ENCODE measurements at places on chromosomes 7 and 10.

DNA sequence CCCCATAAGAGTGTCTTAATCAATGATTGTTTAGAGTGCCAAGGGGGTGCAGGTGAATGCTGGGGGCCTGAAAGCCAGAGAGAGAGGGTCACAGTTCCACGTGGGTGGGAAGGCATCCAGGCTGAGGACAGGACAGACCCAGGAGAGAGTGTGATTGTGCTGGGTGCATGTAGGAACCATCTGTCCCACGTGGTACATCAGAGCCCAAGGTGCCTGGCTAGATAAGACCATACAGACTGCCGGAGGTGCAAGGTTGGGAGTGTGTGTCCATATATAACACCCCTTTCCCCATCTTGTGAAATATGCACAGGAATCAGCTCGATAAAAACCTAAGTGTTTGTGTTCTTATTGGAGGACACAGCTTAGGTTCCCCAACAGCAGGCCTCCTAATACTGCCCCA lies 85.5 kb downstream of the WIPF3 start:
- DNase-seq: no peak

- no peak for DNase-seq
Measured at GRCh38 chr10:132583456-132583855, 45.9 kb downstream of the INPP5A start.

DNA sequence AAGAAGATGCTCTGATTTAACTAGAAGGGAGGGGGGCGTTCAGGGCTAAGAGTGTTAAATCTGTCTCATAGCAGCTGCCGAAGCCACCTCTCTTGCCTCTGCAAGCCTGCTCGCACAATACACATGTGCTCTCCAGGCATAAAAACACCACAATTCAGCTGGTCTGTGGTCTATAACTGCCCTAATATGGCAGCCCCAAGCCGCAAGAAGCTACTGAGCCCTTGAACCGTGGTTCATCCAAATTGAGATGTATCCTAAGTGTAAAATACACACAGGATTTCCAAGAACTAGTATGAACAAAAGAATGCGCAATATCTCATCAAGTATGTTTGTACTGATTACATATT lies 70.8 kb upstream of the FGFR2 start:
- no peak for DNase-seq

- DNase-seq: no peak
Measured at GRCh38 chr7:116802144-116802745, 60.1 kb upstream of the CAPZA2 start.

- no peak for DNase-seq
Measured at GRCh38 chr7:94615666-94616065, 40.3 kb downstream of the SGCE start.

- no peak for DNase-seq
Measured at GRCh38 chr7:55120501-55121198, 101.8 kb downstream of the EGFR start.

- no peak for DNase-seq
Measured at GRCh38 chr7:146781352-146782116, 664.9 kb downstream of the CNTNAP2 start.

- no peak for DNase-seq
Measured at GRCh38 chr7:16670731-16671344, 24.9 kb downstream of the BZW2 start.

DNA sequence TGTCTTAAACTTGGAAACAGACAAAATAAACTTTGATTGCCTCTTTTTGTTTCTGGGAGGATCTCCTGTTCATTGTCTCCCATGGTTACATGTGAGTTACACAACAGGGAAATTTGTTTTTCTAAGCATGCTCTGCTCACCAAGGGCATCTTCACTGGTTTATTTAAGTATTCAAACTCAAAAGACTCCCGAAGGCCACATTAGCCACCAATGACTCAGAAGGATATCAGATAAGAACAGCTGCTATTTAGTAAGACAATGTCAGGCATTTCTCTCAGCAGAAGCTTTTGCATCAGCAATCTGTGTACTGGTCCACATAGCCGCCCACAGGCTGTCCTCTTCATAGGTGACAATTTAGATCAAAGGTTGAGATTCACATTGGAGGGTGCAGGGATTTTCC lies 19.3 kb downstream of the OR6B1 start:
- DNase-seq: no peak

DNA sequence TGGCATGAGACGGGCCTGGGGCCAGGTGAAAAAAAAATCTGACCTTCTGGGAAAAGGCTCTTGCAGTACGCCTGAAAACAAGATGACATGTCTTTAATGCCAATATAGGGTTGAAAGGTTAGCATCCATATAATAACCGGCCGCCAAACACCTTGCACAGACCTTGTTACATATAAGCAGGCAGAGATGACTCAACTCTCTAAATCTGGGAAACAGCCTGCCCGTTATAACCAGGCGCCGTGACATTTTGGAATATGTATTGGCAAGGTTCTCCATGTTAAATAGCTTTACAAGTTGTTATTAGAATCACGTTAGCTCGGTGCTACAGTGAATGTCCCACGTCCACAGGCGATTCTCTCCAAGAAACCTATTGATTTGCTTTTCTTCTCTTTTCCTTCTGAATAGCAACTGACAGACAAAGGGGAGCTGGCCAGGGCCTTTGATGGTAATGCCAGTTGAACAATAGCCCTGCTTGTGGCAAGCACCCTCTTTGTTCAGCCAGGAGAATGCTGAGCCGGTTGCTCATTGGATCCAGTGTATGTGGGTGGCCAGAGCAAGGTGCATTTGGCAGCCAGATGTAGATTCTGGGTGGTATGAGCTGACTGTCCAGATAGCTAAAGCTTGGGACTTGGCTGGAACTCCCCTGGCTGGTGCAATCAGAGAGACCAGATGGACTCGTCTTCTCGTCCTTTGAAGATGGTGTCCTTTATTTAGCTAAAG lies 80.1 kb upstream of the AUTS2 start:
- DNase-seq: no peak

GRCh38 chr7:44338600-44338999 lies 13.2 kb upstream of the CAMK2B start:
- DNase-seq: no peak

DNA sequence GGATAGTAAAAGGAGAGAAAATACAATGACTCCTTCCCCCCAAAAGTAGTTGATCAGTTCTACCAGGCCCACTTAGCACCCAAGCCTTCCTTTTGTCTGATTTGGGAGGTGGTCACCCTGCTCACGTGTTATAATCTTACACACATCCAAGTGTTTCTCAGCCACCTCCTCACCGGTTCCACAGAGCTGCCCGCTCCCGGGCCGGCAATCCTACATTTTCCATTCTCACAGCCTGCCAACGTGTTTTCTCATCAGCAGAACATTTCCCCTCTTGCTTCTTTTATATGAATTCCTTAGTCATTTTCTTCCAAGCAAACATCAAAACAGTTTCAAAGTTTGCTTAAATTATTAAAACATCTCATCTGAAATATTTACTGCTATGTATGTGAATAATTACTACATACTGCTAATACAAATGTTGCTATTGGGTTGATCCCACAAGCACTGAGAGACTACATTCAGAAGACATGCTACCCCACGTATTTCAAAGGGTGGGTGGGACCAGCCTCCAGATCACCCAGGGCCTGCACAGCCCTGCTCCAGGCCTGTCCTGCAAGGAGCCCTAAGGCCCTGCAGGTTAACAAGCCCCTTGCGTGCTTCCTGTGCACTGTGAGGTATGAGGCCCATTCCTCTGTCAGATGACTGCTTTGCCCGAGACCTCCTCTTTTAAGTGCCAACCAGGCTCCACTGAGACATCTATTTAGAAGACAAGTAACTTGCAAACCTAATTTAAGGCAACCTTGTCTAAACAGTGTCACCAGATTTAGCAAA lies 75.3 kb downstream of the GRB10 start:
- DNase-seq: no peak

GRCh38 chr10:50325449-50326171 lies 74.3 kb upstream of the ASAH2 start:
- no peak for DNase-seq

DNA sequence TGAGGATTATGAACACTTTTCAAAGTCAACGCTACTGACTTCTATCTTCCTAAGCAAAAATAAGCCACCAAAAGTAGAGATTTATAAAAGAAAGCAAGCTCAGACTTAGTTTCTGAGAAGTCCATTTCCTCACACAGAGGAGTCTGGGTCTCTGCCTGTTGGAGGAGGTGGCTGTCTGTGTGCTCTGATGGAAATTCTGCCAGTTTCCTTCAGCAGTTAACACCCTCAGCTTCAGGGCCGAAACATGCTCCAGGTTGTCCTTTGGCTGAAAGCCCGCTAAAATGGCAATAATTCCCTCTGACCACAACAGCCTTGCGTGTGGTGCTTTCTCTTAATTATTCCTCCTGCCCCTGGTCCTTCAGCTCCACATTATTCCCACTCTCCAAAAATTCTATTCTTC lies 127.8 kb upstream of the LAMB4 start:
- DNase-seq: no peak

GRCh38 chr10:118522791-118523498 lies 72.5 kb downstream of the PRLHR start:
- no peak for DNase-seq

DNA sequence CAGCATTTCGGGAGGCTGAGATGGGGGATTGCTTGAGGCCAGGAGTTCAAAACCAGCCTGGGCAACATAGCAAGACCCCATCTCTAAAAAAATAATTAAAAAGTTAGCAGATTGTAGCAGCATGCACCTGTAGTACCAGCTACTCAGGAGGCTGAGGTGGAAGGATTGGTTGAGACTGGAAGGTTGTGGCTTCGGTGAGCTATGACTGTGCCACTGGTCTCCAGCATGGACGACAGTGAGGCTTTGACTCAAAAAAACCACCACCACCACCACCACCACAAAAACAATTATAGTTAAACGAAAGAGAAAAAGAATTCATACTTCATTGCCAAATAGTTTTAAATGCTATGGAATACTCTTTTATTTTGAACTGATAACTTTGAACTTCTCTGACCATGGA lies 63.4 kb downstream of the VTI1A start:
- DNase-seq: no peak

GRCh38 chr7:118615-119391 lies 73.6 kb upstream of the FAM20C start:
- DNase-seq: no peak

DNA sequence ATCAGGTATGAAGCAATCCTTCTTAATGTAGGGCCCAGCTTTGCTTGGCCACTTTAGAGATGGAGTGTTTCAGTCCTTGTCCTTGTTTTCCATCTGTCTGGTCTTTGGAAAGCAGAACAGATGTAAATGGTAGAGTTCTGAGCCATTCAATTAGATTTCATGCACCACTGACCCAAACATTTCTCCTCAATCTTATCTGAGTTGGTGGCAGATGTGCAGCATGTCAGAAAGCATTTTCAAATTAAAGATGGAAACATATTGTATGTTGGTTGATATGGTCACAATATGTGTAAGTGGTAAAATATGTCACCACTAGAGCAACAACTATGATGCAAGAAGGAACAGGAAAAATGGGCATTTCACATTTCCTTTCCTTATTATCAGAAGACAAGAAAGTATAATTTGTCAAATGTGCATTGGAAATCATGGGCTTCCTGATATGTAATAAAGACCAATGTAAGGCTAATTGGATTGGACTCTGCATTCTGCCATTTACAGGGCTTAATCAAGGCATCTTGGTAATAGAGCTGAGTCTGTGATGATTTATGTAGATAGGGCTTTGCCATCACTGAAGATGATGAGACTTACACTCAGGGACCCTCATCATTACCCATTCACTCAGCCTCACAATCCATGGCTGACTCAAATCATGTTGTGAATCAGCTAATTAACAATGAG lies 750.7 kb downstream of the NRG3 start:
- DNase-seq: no peak

- no peak for DNase-seq
Measured at GRCh38 chr7:16758631-16759611, 5.4 kb downstream of the TSPAN13 start.

- DNase-seq: no peak
Measured at GRCh38 chr7:16991551-16991950, 109.8 kb upstream of the AGR3 start.

- no peak for DNase-seq
Measured at GRCh38 chr10:3748484-3748883, 36.5 kb downstream of the KLF6 start.

DNA sequence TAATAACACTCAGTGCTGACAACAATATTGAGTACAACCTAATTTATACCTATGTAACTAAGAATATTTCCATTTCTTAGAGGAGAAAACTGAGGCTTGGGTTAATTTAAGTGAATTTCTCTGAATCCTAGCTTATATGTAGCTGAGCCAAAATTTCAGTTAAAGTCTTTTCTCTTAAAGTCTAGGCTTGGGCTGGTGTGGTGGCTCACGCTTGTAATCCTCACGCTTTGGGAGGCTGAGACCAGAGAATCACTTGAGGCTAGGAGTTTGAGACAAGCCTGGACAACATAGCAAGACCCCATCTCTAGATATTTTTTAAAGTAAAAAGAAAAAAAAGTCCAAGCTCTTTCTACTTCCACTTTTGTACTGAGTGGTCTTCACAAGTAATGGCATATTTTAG lies 92.1 kb downstream of the CUL1 start:
- DNase-seq: no peak

DNA sequence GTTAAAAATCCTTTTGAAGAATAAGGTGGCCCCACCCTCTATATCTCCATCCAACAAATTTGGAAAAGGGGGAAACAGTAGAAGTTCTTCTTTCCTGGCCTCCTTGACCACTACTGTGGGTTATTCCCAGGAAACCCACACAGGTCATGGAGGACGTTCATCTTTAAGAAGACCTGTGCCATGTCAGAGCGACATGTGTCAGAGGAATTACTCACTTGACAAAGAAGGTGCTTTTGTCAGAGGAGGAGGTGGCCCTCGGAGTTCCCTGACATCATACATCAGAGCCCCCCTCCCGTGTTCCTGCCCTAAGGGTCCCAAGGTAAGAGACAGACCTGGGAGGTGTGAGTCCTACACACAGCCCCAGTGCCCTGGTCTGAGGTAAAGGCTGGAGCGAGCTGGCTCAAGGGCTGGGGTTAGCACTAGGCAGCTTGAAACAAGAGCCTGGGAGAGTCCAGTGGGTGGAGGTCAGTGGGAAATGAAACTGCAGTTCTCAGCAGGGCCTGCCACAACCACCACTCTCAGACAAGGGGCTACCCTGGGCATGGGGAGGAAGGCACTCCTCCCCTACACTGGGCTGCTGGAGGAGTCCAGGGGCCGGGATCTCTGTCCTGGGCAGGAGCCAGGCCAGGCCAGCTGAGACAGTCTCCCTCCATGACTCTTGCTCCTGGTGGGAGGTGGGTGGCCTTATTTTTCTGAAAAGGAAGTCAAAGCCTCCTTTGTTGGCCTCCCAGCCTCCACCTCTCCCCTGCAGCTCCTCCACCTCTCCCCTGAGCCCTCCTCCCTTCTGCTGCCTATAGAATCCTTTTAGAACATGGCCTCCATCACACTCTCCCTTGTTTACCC lies 21.8 kb upstream of the ZMIZ1 start:
- no peak for DNase-seq

DNA sequence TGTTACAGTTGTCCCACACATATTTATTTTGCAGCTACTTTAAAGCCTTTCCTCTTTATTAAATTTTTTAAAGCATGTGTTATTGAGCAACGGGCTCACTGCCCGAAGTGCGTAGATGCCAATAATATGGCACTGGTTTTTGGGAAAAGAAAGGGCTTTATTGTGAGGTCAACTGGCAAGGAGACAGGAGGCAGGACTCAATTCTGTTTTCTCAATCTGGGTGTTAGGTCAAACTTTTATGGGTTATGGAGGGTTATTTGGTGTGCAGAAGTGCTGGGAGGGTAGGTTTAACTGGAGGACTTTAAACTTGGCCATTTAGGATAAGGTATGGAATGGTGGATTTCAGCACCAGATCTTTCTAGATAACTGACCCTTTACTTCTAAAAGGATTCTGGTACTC lies 183.6 kb downstream of the LRRC4 start:
- DNase-seq: no peak

- DNase-seq: no peak
Measured at GRCh38 chr7:140534743-140535142, 55.4 kb upstream of the MKRN1 start.
